Esophagus mucosa (tissue), 1 donor: ENCODE measurements at places on chromosomes 16 and 17.

DNA sequence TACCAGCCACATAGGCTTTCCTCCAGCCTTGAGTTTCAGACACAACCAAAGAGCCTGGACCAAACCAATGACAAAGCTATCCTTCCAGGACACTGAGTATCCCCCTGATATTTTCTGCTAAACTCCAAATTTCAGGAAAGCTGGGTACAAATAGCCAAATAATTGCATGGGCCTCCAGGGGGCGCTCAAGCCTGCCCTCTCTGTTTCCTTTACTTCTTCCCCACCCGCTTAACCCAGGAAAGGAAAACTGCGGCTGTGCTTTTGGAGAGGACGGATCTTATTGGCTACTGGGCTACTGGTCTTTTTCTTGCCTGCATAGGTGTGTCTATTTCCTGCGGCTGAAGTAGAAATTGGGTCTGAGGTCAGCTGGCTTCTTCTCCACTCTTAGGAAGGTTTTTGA lies 30.1 kb downstream of the GNGT2 start:
- peak; percentile 44 for ATAC-seq

DNA sequence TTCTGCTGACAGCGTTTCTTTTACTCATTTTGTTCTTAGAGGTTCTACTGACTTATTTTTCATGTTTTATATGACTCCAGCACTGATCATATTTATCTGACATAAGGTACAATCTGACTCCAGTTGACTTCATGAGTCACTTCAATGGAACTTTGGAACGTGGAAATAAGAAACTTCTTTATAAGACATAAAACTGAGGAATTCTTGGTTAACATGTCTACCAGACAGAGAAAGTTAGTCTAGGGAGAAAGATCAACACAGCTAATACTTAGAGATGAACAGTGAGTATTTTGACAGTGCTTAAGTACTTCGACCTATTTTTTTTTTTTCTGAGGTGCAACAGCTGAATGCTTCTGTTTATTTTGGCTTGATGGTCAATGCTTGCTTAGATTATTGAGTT lies 679.5 kb downstream of the KCNJ2 start:
- no peak for ATAC-seq

GRCh38 chr17:80312621-80313135 lies 52.0 kb downstream of the RNF213 start:
- ATAC-seq = no peak

DNA sequence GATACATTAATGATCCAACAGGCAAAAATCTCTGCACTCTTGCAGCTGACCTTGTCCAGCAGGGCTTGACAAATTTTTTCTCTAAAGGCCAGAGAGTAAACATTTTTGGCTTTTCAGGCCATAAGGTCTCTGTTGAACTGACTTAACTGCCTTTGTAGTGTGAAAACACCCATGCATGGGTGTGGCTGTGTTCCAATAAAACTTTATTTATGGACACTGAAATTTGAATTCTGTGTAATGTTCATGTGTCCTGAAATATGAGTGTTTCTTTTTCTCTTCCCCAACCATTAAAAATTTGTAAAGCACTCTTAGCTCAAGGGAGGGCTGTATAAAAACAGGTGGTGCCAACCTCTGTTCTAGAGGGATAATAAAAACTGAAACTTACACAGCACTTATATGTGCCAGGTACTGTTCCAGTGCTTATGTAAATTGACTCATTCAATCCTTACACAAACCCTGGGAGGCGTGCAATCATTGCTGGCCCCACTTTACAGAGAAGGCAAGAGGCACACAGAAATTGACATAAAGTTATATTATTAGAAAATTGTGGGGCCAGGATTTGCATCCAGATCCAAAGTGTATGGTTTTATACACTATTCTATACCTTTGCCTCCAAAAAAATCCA lies 18.8 kb upstream of the ZNF423 start:
- no peak for ATAC-seq

GRCh38 chr17:32277284-32277683 lies 11.7 kb downstream of the RHBDL3 start:
- no peak for ATAC-seq

DNA sequence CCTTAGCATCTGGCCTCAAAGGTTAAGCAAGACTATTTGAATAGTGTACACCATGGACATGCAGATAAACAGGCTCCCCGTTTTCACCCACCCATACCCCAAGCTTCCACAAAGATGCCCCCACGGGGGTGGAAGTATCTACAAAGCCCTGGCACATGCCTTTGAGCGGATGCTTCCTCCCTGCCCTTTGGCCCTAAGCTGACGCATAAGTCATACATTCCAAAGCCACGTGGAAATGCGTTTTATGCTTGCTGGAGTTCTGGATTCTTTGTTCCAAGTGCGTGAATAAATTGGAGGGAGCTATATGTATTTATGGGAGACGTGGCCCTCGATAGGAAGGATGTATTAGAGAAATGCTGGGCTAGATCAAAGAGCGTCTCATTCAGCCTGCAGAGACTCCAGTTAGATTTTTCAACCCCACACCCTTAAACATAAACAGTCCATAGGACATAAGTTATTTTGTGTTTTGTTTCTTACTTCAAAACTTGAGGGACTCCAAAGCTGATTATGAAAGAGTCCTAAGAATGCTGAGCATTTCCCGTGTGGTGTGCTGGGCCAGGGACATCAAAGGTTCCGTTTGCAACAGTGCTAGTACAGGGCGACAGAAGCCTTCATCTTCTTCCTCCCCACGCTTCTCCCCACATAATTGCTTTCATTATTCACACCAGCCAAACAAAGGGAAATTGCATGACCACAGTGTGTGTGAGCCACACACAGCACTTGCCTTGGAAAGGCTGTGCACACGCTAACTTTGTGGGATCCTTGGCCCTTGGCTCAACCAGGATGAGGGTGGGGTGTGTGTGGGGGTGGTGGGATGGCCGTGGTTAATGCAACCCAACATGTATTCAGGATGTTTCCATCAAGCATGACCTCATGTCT lies 73.6 kb downstream of the WIPI1 start:
- ATAC-seq = peak; percentile 35

- ATAC-seq = no peak
Observed at GRCh38 chr16:54620197-54620596, 310.5 kb upstream of the IRX5 start.

DNA sequence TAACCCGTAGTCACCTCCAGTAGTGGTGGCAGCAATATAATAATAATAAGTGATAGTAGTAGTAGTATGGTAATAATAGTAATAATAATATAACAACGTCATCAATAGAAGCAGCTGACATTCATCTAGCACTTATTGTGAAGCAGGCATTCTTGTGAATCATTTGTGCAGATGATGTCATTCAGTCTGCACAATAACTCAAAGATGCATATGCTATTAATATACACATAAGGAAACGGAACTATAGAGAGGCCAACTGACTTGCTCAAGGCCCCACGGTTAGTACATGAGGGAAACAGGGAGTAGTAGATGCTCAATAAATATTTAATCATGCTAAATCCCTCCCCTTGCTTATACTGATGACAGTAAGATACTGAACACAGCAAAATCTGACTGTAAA lies 35.4 kb upstream of the GAN start:
- peak; percentile 60 for ATAC-seq

- no peak for ATAC-seq
Observed at GRCh38 chr17:72240333-72240732, 119.5 kb downstream of the SOX9 start.

GRCh38 chr17:69246726-69247375 lies 18.2 kb upstream of the ABCA10 start:
- peak; percentile 52 for ATAC-seq

DNA sequence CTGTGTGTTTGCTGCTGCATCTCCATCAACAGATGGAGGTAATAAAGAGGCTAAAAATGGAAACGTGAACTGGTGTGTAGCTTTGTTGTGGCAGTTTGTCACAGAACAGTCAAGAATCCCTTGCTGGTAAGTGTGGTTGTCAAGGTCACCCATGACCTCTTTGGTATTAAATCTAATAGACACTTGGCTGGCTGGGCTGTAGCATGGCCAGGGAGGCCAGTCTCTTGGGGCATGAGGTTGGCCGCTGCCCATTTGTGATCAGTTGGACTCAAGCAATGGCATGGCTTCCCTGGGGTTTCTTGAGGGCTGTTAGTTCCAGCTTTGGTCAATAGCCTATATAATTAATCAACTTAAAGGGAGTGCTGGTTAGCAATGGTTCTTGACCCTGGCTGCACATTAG lies 14.8 kb upstream of the HS3ST2 start:
- ATAC-seq = no peak

- ATAC-seq = peak; percentile 34
Observed at GRCh38 chr17:69523244-69523861, 108.9 kb downstream of the MAP2K6 start.

DNA sequence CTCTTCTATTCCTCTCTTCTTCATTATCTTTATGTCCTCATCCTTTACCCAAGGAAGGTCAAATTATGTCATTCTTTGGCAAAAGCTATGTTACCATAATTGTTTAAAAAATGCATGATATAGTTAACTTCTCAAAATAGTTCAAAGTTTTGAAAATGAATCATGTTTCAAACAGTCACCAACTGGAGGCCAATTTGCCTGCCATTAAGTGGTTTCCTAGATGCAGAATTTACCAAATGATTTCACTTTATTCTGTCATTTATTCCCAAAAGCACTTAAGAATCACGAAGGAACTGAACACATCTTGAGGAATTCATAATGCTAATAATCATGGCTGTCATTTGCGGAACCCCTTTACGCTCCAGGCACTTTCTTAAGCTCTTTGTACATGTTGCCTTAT lies 190.9 kb upstream of the CDH11 start:
- no peak for ATAC-seq

- peak; percentile 87 for ATAC-seq
Observed at GRCh38 chr17:56913867-56914580, at the start of gene TRIM25. TSS of gene TRIM25 (minus strand) at chr17:56914049. CDS start at chr17:56913988, 61 bp downstream.

DNA sequence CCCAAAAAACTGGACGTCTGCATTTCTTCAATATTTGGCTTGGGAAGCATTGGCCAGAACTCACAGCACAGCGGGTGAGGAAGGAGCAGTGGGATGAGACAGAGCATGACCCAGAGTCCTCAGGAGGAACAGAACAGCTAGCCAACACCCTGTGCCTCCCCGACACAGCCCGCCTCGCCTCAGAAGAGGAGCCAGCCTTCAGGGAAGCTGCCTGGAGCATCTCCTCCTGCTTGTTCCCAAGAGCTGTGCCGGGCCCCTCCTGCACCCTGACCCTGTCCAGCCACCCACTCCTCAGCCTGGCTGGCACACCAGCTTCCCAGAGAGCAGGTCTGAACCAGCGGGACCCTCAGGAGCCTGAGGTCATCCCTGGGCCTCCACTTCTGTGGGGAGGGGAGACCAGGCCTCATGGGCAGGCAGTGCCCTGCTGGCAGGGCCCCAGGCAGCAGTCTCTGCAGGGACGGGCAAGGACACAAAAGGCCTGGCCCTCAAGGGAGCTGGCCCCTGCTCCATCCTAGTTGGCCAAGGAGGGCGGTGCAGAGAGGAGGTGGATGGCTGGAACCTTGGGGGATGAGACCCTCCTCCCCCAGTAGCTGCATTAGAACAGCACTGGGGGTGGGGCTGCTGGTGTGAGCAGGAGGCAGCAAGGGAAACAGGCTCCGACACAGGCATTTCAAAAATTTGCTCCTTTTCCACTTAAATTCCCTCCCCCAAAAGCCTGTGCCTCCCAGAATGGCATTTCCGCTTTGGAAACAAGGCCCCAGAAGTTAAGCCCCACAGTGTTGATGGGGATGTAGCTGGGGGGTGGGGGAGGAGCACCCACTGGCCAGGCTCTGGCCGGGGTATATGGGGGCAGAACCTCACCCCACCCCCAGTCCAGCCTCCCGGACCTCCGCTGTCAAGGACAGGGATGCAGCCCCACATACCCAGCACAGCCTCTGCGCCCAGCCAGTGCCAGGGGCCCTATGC lies 1.8 kb upstream of the BCAR1 start:
- ATAC-seq = no peak

DNA sequence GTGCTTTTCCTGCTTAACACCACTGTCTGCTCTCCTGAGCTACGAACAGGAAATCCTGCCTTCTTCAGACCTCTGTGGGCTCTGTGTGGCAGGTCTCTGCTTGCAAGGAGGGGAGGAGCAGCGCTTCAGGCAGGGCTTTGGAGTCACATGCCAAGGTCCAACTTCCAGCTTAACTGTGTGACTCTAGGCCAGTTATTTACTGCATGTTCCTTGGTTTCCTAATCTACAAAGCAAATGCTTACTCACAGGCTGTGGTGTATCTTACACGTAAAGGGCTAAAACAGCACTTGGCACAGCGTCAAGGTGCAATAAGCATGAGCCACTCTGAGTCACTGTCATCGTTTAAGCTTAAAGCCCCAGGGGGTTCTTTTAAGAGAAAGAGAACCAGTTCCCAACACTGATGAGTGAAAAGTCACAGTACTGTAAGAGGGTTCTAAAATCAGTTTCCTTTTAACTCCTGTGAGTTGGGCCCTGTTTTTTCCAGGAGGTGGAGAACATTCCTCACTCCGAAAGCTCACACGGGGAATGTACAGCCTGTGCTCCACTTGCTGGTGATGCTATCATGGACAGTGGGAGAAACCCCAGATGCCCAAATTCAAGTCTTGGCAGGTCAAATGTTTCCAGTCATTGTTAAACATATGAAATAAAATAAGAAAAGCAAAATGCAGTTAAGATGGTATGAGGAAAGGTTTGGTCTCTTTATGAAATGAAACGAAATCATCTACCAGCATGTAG lies 54.1 kb upstream of the BCAR1 start:
- peak; percentile 95 for ATAC-seq

DNA sequence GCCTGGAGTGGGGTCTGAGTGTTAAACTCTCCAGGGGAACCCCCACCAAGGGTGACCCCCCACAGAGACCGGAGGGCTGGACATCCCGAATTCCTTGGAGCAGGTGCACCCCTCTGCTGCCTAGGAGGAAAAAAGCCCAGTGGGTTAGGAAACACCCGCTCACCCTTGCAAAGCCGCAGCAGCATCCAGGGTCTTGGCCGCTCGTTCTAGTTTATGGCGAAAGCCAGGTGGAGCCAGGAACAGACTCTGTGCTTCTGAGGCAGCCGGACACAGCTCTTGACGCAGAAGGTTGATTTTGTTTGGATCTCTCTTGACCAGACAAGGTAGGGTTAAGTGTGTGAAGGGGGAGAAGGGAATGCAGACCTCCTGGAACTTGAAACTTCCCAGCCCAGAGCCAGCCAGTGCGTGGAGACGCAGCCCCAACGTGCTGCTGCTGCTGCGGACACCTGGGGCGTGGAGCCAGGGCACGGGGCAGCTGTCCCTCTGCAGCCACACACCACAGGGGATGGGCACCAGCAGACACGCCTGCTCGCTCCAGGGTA lies 154.5 kb downstream of the LAT start:
- ATAC-seq = no peak

DNA sequence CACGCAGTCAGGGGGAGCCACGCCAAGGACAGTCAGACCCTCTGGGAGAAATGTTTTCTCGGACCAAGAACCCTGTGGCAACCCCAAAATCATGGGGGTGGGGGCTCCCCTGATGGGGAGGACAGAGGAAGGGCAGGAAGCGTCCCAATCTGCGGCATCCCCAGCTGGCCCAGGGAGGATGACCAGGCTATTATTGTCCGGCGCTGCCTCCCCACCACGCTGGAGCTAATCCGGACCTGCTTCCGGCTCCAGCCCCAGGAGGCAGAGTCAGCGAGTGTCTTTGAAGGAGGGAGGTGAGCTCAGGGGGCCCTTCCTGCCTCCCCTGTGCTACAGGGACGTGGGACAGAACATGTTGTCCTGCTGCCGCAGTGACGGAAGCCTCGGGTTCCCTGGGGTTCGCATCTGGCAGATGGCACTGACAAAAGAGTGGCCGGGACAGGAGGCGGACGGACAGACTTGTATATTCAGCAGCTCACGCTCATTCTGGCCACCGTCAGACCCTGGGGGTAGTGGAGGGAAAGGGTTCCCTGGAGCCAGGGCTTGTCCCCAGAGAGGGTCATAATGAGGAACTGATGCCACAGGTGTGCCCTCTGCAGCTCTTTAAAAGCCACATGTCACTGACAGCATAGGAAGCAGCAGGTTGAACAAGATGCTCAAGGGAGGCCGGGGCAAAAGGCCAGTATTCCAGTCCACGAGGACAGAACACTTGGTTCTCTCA lies 54.3 kb upstream of the CDC42EP4 start:
- ATAC-seq = no peak

- no peak for ATAC-seq
Observed at GRCh38 chr17:41943492-41943891, 13.1 kb downstream of the ODAD4 start.
